ENCODE measurements at places on chromosomes 3 and 15.

- no peak for DNase-seq
Measured at GRCh38 chr3:122719273-122719921, 38.8 kb downstream of the PARP14 start.

DNA sequence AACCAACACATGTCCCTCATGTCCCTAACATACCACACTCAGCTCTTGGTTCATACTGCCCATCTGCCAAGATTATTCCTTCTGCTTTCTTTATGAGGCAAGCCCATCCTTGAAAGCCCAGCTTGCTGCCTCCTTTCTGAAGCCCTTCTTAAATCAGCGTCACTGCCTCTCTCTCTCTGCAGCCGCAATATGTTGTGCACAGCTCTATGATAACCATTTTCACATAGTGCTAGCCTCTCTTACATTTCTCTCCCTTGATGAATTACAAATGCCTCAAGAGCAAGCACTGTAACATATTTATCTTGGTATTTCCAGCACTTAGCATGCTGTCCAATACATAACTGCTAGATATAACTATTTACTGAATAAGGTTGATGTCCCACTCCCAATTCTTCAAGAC is 86.5 kb downstream of the TNIK start:
- no peak for DNase-seq

DNA sequence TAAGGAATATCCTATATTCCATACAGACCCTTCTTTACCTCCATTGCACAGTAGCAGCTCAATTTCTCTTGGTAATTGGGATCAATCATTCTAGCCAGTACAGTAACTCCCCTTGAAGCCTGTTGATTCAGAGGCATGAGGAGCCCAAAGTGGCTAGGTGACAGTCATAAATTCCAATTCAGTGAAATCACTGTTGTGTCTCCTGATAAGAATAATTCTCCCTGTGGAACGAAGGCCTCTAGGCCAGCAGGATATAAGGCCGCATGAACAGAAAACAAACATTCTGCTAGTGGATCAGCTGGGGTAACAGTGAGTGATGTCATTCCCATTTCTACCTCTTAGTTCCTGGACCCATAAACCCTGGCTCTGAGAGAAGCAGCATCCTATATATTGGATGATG is 696.3 kb downstream of the NR2F2 start:
- DNase-seq, result no peak

DNA sequence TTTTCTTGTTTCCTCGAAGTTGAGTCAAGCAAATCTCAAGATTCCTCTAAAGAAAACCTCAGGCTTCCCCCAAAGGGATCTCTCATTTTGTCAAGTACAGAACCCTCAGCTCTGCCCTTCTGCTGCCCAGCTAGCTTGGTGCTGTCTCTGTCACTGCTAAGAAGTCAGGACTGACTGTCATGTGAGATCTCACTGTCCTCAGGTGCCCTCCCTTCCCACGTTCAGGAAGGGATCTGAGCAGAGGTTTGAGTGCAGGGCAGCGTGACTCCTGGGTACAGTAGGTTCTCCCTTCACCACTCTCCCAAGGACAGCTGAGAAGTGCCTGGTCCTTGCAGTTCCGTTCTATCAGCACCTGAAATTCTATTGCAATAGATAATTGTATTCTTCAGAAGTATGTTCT is 229.7 kb downstream of the SLCO3A1 start:
- no peak for DNase-seq

DNA sequence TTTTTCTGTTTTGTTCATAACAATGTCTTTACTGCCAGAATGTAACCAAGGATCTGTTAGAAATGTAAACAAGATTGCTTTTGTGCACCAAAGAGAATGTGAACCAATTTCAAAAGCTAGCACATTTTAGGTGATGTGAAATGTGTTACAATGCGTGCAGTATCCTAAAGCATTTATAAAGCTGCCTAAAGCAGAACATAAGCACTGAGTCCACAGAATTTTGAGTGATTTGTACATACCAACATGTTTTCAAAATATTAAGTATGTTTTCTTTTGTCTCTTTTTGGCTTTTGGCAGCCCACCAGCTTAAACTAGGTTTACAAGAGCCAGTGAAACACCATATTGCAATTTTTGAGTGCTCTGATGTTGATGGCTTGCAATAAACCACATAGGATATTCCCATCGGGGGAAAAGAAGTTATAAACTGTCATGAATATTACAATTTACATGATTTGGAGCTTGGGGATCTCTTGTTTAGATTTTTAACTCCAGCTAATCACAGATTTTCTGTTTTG is 364.0 kb downstream of the ZIC1 start:
- no peak for DNase-seq

GRCh38 chr15:78880813-78881212 is 8.1 kb downstream of the MORF4L1 start:
- DNase-seq, result no peak

DNA sequence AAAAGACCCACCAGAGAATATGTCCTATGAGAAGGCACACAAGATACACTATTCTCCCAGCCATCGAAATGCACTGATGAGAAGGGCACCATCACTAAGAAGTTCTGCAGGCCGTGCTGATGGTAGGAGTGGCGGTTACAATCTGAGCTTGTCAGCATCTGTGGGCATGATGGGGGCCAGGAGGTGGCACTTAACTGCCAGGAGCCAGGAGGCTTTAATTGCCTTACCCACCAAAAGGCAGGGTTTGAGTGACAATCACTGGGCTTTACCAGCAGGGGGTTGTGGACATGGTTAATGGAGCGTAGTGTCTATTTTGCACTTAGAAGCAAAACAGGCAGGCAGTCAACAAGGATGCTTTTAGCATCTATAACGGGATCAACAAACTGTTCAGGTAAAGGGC is 16.0 kb upstream of the SQOR start:
- DNase-seq, result no peak

- no peak for DNase-seq
Measured at GRCh38 chr15:78093242-78094020, 1.1 kb downstream of the SH2D7 start.

- no peak for DNase-seq
Measured at GRCh38 chr3:124354150-124354549, 362.2 kb upstream of the ROPN1 start.

GRCh38 chr3:184982076-184982475 is 170.1 kb downstream of the VPS8 start:
- DNase-seq, result no peak

DNA sequence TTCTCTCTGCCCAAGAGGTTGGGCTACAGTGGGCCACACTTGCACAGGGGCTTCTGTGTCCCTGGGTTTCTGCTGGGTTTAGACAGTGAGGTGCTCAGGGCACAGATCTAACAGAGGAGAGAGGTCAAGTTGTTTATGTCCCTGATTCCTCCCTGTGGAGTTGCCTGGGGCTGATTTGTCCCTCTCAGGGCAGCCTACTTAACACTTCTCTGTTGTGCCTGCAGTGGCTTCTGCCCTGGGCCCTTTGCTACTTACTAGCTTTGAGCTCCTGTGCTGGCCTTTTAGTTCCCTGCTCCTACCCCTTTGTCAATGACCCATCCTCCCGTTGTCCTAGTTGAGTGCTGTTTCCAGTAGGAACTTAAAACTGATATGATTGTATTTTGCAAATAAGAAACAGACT is 114.0 kb upstream of the RGMA start:
- DNase-seq, result no peak

DNA sequence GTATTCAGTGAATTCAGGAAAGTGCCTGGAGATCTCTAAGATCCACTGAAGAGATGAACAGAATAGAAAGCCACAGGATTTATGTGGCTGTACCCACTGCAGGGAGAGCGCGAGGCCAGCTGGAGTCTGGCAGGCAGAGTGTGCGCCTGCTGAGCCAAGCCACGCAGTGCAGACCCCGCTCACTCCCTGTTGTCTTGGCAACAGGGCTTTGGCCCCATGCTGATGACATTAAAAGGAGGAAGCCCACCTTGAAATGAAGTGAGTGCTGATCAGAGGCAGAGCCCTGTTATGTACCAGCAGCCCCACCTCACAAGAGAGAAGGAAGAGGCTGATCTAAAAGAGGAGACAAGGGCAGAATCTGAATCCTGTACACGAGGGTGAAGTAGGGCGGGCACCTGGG is 36.7 kb downstream of the PXYLP1 start:
- no peak for DNase-seq

All from DMS153 (cell line).